ENCODE measurements at places on chromosomes 1 and 21.

DNA sequence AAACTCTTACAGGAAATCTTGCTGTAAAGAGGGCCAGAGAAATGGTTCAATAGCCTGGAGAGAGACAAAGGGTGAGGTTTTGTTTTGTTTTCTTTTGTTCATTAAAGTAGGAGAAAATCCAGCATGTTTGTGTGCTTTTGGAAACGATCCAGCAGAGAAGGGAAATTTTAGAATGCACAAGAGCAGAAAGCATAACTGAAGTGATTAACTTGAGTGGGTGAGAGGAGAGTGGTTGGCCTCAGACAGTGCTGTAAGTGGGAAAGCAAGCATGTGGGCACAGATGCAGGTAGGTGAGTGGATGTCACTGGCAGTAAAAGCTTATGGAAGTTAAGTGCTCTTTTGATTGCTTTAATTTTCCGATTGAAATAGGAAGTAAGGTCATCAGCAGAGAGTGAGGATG lies 50.2 kb downstream of the EEIG2 start:
- no peak for DNase-seq

GRCh38 chr1:177825276-177825901 lies 144.5 kb downstream of the SEC16B start:
- no peak for DNase-seq

DNA sequence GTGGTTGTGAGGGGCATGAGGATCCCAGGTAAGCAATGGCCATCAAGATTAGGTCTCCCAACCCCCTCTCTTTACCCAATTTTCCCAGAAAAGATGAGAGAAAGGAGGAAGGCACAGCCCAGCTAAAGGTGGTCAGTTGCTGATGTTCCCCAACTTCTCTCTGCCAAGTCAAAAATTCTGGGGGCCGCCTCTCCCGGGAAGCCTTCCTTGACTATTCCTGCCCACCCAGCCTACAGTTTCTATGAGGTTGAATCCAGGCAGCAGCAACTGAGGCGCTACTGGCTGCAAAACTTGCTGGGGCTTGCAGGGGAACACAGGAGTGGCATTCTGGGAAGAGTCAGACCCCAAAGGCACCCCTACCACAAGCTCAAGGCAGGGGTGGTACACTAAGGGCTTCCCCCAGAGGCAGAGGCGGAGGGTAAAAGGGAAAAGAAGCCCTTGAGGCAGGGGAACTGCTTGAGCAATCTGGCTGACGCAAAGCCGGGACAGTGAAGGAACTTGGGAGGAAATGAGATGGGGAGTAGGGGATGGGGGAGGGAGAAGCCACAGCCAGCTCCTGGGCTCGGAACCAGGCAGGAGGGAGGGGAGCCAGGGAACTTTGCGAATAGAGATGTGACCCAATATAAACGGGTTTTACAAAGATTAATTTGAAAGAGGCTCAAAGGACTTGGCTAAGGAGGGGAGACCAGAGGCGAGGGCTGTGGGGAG lies 31.2 kb downstream of the SDC3 start:
- no peak for DNase-seq

GRCh38 chr1:160711602-160712311 lies at the start of gene CD48:
TSS of gene CD48 (minus strand) at chr1:160711822. CDS start at chr1:160711763, 59 bp downstream.
- DNase-seq, result peak; percentile 56

GRCh38 chr1:219460081-219460895 lies 152.6 kb downstream of the ZC3H11B start:
- DNase-seq, result no peak

- no peak for DNase-seq
These were observed 3.1 kb downstream of the PBX1 start for GRCh38 chr1:164562061-164562460.

GRCh38 chr1:216587715-216588114 lies 135.5 kb downstream of the ESRRG start:
- DNase-seq, result no peak

DNA sequence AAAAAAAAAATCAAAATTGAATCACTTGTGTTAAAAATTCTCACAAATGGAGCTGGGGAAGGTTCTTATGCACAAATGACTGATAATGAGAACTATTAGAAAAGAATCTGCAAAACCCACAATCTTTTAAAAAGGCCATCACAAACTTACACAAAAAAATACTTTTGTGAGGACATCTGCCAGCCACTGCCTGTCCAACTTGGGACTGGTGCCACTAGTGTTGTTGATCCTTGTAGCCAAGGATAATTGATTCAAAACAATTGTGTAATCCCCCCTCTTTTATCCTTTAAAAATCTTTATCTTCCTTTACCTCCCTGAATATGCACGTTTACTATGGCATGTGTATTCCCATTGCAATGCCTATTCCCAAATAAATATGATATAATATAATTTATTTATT lies 39.2 kb upstream of the THEM4 start:
- no peak for DNase-seq

GRCh38 chr1:200296091-200296661 lies 113.7 kb downstream of the ZNF281 start:
- no peak for DNase-seq

DNA sequence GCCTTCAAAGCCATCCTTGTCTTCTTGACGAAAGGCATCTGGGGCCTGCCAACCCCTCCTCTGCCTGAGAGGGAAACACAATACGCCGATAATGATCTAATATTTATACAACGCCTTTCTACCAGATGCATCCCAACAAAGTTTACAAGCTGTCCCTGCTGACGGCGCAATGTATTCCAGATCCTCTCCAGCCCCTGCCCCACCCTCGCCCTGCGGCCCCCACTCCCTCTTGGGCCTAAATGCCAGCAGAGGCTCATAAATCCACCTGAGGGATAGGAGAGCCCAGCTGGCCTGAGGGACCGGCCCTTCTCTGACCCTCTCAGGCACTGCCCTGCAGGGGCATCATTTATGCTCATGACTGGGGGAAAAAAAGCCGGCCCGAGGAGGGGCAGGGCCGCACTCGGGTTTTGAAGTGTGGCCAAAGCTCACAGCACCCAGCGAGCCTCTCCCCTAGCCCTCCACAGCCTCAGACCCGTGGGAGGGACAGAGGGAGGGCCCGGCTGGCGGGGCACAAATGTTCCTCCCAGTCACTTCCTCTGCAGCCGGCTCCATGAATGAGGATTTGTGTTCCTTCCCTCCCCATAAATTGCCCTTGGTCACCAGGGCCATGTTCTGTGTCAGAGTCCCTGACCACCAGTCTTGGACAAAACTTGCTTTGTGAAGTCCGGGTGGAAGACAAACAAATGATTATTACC lies 140.3 kb downstream of the FOXD2 start:
- no peak for DNase-seq

GRCh38 chr1:205994346-205994745 lies 8.8 kb downstream of the RAB7B start:
- DNase-seq, result no peak

GRCh38 chr1:241834733-241835377 lies 13.1 kb upstream of the EXO1 start:
- DNase-seq, result no peak

DNA sequence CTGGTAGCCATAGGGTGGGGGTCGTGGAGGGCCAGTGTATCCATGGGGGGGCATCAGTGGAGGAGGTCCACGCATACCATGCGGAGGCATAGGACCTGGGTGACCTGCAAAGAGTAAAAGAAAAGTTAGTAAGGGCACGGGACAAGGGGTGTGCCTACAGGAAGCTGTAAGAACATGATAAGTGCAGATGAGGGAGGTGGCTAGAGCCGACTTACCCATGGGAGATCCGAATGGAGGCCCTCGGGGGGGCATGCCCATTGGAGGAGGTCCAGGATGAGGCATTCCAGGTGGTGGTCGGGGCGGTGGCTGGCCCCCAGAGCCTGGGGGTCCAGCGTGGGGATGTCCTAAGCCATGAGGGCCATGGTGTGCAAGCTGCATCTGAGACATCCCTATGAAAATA lies 4.0 kb downstream of the SF3B4 start:
- no peak for DNase-seq

- DNase-seq, result no peak
These were observed 18.6 kb upstream of the C1orf105 start for GRCh38 chr1:172401892-172402291.

- DNase-seq, result no peak
These were observed 1.0 kb downstream of the PLPP3 start for GRCh38 chr1:56578138-56578962.

DNA sequence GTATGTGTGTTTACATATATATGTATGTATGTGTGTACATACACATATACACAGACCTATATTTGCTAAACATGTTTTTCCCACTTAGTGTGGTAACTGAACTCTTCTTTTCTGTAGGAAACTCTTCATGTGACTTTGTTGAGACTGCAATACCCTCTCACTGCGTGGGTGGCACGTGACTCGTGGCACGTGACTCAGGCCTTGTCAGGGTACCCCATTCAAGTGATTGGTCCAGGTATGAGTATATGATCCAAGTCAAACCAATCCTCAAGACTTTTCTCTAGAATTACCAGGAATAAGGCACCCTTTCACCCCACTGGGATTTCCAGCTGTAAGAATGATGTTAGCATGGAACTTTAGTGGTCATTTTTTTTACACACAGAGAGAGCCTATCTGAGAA lies 149.2 kb upstream of the KCNK2 start:
- DNase-seq, result no peak

GRCh38 chr1:69410457-69410850 lies 157.3 kb upstream of the LRRC7 start:
- DNase-seq, result no peak

- DNase-seq, result peak; percentile 75
These were observed 9.2 kb upstream of the GALE start for GRCh38 chr1:23809751-23810171.

DNA sequence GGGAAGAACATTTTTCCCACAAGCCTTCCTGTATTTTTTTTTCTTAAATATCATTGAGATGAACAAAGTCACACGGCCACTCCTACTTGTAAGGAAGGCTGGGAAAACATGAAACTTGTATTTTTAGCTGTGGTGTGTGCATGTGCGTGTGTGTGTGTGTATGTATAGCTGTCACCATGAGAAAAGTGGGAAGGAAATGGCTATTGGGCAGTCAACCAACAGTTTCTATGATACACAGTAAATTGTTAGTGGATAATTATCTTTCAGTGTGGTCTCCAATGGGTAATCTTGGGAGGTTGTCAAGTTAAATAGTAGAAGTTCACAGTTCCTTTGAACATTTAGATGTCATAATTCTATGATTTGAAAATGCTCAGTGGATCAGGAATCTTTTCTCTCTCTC lies 132.7 kb upstream of the USP24 start:
- DNase-seq, result no peak

DNA sequence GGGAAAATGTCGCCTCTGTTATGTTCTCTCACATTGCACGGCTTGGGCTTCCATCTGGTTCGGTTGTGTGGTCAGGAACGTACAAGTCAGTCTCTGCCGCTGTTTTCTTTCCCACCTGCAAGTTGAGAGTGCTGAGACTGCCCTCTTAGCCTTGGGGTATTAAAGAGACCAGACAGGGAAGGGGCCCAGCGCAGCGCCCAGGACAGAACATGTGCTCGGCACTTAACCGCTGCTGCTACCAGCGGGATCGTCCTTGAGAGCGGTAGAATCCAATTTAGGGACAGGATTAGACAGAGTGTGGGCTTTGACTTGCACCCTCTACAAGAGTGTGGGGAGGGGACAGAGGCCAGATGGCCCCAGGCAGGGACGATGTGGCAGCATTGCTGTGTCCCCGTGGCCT lies 17.7 kb upstream of the AGPAT3 start:
- no peak for DNase-seq

GRCh38 chr1:225654688-225655508 lies 2.0 kb upstream of the ENAH start:
- no peak for DNase-seq

DNA sequence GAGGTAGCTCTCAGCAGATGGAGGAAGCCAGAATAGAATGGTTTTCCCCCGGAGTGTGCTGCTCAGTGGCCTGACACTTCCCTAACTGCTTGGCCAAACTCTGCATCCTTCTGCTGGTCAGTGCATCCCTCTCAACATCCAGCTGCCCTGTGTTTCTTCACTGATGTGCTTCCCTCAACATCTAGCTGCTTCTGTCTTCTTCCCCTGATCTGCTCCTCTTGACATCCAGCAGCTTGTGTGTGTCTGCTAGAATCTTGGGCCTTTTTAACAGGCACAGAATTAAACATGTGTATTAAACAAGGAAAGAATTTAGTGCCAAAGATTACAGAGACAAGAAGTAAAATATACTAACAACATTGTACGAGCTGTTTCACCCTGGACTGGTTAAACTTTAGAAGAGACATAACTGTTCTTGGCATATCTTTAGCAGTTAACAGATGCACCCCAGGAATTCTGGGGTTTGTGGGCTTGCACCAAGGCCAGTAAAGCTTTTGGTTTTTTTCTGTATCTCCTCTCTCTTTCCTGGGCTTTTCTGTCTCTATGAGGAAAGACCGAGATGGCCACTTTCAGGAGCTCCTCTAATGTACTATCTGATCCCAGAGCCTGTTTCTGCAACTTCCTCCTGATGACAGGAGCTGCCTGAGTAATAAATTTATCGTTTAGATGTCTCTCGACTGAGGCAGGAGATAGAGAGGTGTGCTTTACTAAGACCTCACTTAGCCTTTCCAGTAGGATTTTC lies 34.8 kb upstream of the HSD3B1 start:
- DNase-seq, result no peak

DNA sequence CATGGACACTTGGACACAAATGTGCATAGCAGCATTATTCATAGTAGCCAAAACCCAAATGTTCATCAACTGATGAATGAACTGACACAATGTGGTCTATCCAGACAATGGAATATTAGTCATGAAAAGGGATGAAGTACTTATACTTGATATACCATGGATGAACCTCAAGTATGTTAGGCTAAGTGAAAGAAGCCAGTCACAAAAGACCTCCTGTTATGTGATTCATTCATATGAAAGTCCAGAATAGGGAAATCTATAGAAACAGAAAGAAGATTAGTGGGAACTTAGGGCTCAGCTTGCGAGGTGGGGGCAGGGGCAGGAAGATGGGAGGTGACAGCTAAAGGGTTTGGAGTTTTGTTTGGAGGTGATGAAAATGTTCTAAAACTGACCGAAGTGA lies 7.4 kb downstream of the KCNE1 start:
- no peak for DNase-seq

DNA sequence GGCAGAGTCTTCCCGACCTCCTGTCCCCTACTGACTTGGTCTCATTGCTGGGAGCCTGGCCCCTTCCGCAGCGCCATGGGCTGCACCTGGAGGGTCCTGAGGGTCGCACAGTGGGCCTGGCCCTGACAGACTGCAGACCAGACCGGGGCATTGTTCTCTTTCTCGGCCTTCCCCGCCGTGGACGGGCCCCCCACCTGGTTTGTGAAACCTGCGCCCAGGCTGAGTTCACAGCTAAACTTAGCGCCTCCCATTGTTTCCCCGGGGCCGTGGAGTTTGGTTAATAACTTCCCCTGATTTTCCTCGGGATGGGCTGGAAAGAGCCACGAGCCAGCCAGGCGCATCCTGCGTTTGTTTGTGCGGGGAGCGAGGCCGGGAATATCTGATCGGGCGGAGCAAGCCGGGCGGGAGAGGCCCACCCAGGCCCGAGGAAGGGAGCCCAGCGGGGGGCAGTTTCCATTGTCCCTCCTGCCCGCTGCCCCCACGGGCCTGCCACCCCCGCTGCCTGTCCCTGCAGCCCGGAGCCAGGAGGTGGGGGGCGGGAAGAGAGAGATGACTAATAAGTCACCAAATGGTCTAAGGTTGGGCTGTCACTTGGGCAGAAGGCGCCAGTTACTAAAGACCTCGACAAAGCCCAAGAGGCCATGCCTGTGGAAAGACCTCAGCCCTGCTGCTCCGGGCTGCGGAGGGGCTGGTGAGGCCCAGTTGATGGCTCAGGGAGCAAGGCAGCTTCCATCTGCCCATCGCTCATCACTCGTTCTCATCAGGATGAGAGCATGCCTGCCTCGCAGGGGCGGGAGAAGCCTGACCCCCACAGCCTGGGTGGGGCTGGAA lies 39.0 kb upstream of the ARHGEF16 start:
- no peak for DNase-seq

GRCh38 chr21:31446226-31446855 lies 102.3 kb upstream of the TIAM1 start:
- DNase-seq, result peak; percentile 32

All from activated T-helper 2 cell treated with anti-CD3 and anti-CD28 coated beads, Interferon-gamma antibody, Interleukin-2, Interleukin-4, amounts not matched to agents 10 μg/mL and 5 μg/mL and 100 μg/mL, durations not matched to agents 14 hours and 24 hours and 36 hours (primary cell).